ENCODE measurements at places on chromosomes 6 and 20.

DNA sequence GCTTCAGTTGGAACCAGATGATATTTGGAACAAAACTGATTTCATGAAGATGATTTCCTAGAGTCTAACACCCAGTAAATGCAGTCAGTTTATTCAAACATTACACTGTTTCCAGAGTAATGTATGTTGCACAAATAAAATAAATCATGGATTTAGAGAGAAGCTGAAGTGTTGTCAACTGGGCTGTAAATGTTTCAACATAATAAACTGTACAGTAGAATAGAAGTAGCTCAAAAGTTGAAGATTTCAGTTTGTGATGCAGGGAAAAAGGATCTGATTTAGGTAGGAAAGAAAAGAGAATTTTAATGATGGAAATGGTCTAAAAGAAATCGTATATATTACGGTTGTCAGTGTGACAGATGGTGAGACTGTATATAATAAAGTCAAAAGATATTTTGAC lies 985.2 kb downstream of the EYS start:
- DNase-seq: no peak

- DNase-seq: no peak
Observed at GRCh38 chr6:1662534-1662933, 52.8 kb downstream of the FOXC1 start.

DNA sequence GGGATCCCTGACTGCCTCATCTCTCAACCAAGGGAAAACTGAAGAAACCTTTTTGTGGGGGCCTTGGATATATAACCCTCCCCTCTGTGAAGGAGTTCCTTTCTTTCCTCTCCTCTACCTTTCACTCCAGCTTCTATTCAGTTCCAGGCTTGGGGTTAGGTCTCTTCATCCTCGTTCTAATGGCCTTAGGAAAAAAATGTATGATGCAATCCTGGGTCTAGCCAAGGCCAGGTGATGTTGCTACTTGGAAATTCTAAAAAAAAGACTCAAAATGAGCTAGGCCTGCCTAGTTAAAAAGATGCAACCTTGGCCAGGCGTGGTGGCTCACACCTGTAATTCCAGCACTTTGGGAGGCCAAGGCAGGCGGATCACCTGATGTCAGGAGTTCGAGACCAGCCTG lies 7.6 kb downstream of the ABCC10 start:
- DNase-seq: no peak

GRCh38 chr6:6604566-6604965 lies 16.0 kb downstream of the LY86 start:
- no peak for DNase-seq

GRCh38 chr6:10082385-10082784 lies 332.5 kb downstream of the TFAP2A start:
- no peak for DNase-seq

DNA sequence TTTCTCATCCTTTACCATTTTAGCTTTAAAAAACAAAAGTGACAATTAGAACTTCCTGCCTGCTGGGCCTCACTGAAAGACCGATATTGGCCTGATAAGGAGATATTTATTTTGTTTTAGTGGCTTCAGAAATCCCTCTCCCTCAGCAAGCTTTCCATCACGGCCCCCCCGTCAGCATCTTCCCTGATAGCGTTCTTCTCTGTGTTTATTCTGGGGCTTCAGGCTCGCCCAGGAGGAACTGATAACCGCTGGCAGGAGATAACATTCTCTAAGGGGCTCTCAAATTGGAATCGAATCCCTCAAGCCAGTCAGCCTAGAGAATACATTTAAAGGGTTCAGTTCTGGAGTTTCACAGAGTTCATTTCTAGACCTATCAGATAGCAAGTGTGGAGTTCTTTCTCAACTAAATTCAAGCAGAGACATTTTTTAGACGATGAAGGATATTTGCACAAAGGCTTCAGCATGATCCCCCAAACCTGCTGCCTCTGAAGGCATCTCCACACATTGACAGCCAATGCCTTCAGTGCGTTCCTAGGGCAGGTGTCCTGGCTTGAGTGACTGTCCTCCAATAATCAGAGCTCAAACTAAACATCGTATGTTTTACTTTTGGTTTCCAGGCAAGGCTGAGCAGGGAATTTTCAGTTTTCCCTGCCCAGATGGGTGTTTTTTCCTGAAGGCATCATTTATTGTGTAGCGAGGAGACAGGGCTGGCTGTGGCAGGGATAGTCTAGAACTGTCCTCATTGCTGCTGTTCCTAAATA lies 17.0 kb downstream of the PRDM1 start:
- DNase-seq: no peak

DNA sequence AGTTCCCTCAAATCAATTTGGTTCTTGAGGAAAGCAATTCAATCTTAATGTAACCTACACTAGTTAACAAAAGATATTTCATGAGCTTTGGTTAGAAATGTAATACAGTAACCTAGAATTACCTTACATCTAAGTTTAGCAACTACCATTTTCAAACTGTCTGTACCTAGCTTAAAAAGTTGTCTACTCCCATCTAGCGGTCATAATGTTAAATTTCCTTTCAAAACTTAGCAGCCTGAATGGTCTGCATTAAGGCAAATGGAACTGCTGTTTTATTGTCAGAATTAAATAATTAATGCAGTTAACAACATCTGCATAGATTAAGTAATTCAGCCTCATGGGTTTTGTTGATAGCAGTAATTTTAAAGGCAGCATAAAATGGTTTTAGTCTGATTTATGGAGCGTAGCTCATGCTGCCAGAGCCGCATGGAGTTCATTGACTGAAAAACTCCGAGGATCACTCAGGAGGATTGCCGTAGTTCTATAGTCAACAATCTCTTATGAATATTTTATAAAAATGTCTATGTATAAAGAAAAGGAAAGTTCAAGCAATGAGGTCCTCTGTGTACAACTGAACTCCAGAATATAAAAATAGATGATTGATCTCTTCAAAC lies 485.4 kb upstream of the MANEA start:
- no peak for DNase-seq

DNA sequence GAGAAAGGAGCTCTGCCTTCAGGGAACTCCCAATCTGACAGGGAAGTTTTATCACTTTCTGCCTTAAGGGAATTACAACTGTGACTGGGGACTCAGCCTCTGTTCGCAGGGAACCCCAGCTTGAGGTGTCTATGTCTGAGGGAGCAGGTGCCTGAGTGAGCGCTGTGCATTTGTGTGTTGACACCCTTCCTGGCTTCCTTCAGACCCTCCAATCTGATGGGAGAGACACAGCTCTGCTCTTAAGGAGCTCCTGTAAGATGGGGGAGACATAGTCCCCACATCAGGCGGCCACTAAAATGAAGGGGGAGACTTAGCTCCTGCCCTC lies 62.3 kb downstream of the MRPL14 start:
- no peak for DNase-seq

GRCh38 chr20:5465604-5465927 lies 148.8 kb upstream of the PROKR2 start:
- no peak for DNase-seq

GRCh38 chr6:16700202-16700915 lies 60.9 kb downstream of the ATXN1 start:
- no peak for DNase-seq

GRCh38 chr6:31879901-31880300 lies 1.1 kb upstream of the SLC44A4 start:
- DNase-seq: no peak

DNA sequence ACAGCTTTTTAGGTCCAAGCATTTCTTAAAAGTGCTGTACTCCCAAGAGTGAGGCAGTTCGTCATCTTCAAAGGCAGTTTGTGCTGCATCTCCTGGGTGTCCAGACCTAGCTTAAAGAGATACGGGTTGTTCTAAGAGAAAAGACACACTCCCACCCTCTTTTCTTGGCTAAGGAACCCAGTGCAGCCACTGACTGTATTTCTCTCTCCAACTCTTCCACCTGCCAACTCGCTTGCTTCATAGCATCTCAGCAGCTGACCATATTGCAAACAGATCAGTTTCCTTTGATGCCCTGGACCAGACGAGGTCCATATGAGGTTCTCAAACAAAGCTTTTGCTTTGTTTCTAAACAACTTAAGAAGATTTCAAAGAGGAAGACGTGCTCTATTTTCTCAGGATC lies 101.1 kb downstream of the ISM1 start:
- DNase-seq: no peak

DNA sequence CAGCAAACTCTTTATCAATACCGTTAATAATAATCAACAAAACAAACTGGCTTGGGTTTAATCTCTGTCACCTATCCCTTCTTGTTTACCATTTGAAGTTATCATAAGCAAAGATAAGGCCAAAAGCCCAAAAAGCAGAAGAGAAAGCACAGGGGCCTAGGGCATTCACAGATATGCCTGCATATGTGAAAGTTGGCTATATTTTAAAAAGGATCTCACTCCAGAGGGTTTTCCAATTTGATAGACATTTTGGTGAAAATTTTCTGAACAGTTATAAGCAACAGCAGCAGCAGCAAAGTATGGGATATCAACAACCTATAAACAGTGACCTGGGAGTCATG lies 101.1 kb downstream of the ATXN1 start:
- DNase-seq: no peak

DNA sequence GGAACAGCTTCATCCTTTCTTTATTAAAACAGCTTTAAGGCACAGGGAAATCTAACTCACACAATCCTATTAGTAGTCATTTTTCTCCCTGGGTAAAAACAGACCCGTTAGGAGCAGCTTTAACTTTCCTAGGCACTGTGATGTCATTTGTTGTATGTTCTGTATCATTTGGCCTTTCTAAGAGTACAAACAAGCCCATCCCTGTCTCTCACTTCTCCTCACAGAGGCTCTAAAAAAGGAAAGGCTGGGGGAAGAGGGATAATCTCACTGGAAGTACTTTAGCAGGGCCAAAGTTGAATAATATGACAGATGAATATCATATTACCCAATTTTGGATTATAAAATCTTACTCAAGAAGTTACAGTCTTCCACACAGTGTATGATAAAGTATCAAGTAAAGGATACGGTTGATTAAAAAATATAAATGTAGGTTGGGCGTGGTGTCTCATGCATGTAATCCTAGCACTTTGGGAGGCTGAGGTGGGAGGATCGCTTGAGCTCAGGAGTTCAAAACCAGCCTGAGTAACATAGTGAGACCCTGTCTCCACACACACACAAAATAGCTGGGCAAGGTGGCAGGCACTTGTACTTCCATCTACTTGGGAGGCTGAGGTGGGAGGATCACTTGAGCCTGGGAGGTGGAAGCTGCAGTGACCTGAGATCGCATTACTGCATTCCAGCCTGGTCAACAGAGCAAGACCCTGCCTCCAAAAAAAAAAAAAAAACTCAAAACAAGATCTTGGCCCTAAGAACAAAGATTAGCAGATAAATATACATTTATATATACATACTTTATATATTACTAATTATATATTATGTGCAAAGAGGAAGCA lies 7.9 kb downstream of the NUDT3 start:
- no peak for DNase-seq

GRCh38 chr6:2166717-2167116 lies 78.7 kb downstream of the GMDS start:
- no peak for DNase-seq

DNA sequence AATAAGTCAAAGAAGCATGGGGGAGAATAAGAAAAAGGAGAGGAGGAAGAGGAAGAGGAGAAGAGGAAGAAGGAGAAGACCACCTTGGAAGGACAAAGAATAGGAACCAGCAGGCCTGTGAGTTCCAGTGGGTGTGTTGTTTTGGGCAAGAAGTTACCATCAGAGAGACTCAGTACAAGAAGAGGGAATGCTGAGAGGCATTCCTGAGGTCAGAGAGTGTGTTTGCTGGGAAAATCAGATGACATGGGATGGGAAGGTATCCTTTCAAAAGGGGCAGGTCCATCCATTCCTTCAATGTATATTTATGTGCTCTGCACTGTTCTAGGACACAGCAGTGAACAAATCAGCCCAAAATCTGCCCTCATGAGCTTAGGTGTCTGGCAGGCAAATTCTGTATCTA lies 40.5 kb upstream of the PRIM2 start:
- no peak for DNase-seq
